K562 (cell line): ENCODE measurements at places on chromosomes 2 and 18.

DNA sequence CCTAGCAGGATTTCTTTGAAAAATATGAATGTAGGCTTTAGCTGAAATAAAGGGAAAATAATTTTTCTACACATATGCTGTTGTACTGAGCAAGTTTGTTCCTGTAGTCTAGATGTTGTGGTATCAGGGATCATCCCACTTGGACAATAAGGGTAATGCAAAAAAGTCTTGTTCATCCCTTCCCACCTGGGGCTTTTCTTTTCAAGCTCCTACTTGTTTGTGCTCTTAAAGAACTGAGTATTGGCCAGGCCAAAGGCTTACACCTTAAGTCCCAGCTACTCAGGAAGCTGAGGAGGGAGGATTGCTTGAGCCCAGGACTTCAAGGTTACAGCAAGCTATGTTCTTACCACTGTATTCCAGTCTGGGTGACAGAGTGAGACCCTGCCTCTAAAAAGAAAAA, 35.5 kb downstream of the ZC3H6 start:
- no peak for DNase-seq

- no peak for DNase-seq
These were observed 52.6 kb downstream of the PTPRM start for GRCh38 chr18:7619676-7620075.

DNA sequence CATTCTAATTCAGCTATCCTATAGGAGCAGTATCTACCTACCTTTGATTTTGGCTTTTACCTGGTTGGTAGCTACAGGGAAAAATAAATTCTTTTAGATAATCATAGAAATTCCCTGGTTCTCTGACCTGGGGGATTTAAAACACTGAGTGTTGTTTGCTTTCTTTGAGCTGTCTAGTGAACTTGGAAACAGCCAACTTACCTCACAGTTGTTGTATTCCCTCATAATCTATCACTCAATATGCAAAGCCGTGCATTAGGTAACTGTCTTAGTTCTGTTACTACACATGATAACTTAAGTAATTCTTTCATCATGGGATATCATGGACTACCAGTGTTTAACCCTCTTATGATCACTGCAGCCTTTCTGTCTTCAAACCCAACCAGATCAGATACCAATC, 127.8 kb downstream of the TTC27 start:
- no peak for DNase-seq

DNA sequence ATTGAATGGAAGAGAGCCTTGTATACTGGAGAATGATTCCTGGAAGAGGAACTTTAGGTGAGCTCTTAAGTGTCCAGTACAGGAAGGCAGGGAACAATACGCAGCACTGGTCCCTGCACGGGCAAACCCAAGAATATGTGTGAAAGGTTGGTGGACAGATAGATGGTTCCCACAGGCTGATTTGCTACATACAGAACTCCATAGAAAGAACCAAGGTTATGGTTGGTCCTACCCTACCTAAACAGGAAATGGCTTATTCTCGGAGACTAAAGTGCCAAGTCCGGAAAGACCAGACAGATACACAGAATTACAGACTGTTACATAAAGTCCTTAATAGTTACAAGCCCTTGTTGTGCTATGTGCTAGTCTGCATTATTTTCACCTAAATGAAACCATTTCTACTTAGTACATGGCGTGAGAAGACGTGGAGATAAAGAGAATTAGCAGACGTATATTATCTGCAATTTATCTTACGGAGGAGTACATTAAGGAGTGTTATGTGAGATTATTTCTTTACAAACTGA, 1.2 kb downstream of the REV1 start:
- peak; percentile 22 for DNase-seq

- no peak for DNase-seq
These were observed 110.7 kb upstream of the OTX1 start for GRCh38 chr2:62939735-62940491.

GRCh38 chr2:66535574-66536289, 100.8 kb downstream of the MEIS1 start:
- DNase-seq: no peak

DNA sequence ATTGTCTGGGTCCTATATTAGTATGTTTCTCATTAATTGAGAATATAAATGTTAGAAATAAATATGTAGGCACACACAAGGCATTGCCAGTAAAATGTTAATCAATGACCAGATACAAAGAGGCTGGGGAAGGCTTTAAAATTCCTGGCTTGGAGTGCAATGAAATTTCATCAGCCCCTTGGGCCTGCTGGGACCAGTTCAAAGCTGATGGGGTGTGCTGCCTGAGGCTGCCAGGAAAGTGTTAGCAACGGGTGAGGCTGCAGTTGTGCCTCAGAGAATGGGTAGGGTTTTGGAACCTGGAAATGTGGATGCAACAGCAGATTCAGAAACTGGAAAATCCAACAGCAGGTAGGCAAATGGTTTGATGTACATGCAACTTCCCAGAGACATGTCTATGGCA, 68.9 kb downstream of the DIPK1C start:
- DNase-seq: no peak

DNA sequence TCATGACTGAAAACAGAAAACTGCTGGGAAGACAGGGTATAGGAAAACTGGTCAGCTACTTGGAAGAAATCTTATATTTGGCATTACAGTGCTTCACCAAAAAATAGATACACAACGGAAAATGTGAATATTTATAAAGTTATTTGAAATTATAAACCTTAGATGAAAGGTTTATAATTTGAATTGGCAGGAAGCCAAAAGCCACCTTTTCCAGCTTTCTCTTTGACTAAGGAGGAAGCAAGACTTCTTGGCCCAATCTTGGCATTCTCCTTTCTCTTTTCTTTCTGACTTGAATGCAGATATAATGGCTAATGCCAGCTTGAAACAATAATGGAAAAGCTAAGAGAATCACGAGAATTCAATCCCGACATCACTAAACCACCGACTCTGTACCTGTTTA, 196.5 kb upstream of the PIK3C3 start:
- DNase-seq: no peak

DNA sequence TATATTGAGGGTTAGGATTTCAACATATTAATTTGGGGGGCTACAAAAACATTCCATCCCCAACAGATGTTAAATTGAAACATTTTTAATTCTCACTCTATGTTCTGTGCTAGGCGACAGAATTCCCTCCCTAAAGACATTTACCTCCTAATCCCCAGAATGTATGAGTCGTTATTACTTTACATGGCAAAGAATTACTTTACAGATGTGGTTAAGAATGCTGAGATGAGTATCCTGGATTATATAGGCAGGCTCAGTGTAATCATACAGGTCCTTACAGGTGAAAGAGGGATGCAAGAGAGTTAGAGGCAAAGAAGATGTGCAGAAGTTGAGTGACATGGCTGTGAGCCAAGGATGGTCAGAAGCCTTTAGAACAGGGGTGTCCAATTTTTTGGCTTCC, 974.1 kb upstream of the ACVR2A start:
- no peak for DNase-seq

DNA sequence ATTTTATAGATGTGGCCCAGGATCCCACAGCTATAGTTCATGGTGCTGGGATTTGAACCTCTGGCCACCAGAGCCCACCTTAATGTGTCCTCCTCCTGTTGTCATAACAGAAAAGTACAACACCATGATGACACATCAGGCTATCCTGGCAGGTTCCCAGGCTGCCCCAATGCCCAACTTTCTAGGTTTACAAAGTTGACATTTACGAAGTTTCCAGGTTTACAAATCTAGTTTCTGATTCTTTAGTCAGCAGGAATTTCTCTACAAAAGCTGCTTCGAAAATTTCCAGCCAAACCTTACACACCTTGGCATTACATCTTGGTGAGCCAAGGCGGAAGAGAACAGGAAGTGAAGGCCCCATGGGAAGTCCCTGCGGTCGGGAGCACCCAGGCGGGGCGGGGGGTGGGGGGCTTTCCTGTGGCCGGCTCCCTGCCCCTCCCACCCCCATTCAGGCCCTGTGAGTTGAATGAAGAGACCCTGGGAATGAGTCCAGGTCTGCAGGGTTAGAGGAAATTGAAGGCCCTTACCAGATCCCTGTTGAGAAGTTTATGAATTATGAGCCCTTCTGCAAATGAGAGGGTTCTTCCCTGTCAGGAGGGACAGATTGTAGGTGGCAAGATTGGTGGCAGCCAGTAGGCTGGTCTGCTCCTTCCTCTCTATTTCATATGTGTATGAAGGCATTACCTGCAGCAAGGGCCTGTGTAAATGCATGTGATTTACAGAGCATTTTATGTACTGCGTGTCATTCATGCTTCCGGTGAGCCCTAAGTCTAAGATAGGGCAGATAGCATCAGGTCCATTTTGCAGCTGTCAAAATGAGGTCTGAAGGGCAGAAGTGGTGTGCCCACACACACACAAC, 11.1 kb upstream of the IL1RN start:
- no peak for DNase-seq

- no peak for DNase-seq
These were observed 31.2 kb upstream of the TBR1 start for GRCh38 chr2:161384864-161385263.

DNA sequence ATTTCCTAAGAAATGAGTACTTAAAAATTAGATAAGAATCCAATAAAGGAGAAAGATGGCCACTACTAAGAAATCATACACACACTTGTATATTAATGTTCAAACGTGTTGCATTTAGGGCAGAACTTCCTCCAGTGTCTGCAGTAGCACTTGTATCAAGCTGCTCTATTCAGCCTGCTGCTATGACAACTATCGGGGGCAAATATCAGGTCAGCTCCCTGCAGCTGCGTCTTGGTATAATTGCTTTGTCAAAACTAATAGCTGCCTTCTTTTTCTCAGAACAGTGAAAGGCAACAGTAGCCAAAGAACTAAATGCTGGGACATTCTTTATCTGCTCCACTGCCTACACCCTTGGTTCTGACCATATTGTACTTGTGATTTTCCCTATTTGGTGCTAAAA, 300.7 kb downstream of the NOL4 start:
- DNase-seq: no peak
